ENCODE measurements at places on chromosomes 16 and 17.

DNA sequence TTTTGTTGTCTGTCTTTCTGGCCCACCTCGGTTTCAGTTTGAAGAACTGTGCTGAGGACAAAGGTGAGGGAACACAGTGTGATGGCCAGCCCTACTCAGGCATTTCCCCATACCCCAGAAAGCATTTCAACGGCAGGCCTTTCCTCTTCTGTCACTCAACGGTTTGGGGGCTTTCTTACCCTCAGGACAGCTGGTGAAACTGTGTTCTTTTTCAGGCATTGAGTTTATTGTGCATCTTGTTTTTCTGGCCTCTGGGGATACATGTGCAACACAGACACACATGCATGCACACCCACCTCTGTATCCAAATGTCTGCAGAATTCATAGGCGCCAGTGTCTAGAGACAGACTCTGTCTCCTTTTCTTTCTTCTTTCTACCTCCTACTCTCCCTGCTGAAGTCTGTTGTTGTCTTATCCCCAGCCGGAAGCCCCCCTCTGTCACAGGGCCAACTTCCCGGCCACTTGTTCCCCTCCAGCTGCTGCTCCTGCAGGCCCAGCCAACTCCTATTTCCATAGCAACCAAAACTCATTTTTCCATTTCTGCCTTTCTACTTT lies 17.0 kb downstream of the CHD9 start:
- DNase-seq, result no peak

DNA sequence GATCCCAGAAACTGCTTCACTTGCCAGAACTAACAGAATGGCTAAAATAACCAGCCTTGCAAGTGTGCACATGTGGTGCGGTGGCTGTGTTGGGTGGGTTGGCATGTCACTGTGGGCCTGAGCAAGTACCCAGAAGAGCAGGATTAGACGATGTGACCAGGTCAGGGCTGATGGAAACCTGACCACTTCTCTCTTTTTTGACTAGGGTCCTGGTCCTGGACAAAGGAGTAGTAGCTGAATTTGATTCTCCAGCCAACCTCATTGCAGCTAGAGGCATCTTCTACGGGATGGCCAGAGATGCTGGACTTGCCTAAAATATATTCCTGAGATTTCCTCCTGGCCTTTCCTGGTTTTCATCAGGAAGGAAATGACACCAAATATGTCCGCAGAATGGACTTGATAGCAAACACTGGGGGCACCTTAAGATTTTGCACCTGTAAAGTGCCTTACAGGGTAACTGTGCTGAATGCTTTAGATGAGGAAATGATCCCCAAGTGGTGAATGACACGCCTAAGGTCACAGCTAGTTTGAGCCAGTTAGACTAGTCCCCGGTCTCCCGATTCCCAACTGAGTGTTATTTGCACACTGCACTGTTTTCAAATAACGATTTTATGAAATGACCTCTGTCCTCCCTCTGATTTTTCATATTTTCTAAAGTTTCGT lies 16.7 kb downstream of the ANKRD40 start:
- DNase-seq, result no peak

DNA sequence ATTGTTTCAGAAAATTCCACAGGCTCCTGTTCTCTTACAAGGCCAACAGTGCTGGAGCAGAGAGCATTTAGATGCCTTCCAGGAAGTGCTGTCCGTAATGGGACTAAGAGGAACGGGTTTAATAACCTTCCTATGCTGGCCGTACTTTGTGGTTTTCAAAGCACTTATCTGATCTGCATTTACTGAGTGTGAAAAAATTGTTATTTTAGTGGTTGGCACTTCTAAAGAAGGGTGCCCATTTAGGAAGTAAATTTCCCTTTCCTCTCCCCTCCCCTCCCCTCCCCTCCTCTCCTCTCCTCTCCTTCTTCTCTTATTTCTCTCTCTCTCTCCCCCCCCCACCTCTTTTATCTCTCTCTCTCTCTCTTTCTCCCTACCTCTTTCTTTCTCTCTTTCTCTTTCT lies 72.0 kb upstream of the DNAJA2 start:
- no peak for DNase-seq

GRCh38 chr17:9824094-9824493 lies 1.6 kb upstream of the GLP2R start:
- no peak for DNase-seq

DNA sequence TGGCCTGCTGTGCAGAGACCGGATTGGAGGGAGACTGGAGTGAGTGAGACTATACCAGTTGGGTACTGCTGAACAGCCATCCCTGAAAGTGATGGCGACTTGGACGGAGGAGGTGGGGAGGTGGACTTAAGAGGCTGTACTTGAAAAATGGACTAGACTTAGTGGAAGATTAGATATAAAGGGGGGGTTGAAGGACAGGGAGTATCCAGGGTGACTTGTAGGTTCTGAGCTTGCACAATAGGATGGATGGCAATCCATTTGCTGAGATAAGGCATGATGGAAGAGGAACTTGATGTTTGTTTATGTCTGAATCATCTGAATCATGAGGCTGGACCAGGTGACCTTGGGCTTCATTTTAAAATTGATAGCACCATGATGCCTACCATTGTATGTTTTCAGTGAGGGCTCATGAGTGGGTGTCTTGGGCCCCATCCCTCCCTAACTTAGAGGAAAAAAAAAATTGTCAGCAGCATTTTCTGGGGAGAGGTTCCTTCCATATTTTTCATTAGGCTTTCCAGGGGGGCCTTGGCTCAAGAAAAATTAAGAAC lies 41.2 kb downstream of the PRKCA start:
- no peak for DNase-seq

GRCh38 chr17:59607817-59608403 lies 11.8 kb upstream of the CLTC start:
- DNase-seq, result no peak

- no peak for DNase-seq
Measured at GRCh38 chr17:45248132-45248957, 13.5 kb downstream of the SPATA32 start.

All from HFFc6 (cell line).